GM13976 (cell line): ENCODE measurements at places on chromosomes 7 and 10.

- DNase-seq: no peak
Observed at GRCh38 chr10:76139431-76139830, 708.0 kb downstream of the LRMDA start.

GRCh38 chr7:87144173-87144657, 8.0 kb upstream of the DMTF1 start:
- DNase-seq: peak; percentile 57

GRCh38 chr7:44639671-44640321, 33.4 kb downstream of the OGDH start:
- DNase-seq: no peak

DNA sequence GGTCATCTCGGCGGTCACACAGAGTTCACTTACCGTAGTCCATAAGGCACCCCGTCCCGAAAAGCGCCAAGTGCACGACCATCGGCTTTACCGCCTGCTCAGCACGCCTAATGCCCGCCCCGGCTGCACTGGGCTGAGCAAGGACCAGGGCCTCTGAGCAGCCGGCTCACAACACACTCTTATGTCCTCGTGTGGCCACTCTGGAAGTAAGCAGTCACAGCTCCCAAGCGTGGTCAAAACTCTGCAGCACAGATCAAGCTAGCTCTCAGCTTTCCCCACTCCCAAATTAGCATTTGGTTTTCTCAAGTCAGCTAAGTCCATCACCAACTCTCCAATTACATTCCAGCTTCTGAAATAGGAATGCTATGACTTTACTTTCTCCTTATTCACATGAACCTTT, 57.7 kb downstream of the MAD1L1 start:
- DNase-seq: no peak

DNA sequence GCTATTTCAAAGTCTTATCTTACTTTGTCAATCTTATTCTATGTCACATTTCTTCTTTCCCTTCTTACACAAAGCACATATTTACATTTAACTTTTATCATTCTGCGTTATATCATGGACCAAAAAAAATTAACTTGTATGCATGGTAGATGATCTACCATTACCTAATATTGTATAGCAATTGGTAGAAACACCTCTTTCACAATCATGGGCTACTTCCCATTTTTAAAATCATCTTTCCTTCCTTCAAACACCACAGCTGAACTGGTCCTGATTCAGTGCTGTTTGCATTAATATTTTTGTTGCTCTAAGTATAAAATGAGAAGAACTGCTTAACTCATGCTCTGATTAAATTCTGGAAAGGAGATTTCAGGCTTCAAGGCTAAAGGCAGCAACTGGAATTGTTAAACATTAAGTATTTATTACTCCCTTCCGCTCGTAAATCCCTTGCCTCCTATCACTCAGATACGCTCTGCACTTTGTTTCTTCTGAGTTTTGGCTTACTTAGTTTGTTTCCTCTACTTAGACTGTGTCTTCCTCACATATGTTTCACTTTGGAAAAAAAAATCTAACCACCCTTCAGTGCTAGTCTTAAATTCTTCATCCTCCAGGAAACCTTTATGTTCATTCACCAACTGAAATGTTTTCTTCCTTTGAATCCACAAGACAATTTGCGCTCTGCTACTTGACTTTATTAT, 901.4 kb downstream of the PCDH15 start:
- no peak for DNase-seq
